ENCODE measurements at places on chromosomes 2 and 18. TPM values are rescaled to one million over a fixed set of nuclear protein-coding genes. Genes with fewer than 3 reads are reported as not detected.

RBM43 gene
- polyA plus RNA-seq, result 13.3 TPM

IRS1 gene
- 23.8 TPM for polyA plus RNA-seq

IL18RAP gene
- polyA plus RNA-seq, result 0.08 TPM

RTP5 gene
- polyA plus RNA-seq, result not detected

OR6B2 gene
- not detected for polyA plus RNA-seq

ITPRID2 gene
- polyA plus RNA-seq, result 54.2 TPM

DCDC2C gene
- polyA plus RNA-seq, result 0.32 TPM

IL36RN gene
- polyA plus RNA-seq, result not detected

CCDC141 gene
- 52.3 TPM for polyA plus RNA-seq

- no peak for DNase-seq
Observed at GRCh38 chr2:134706587-134707329, 12.0 kb downstream of the TMEM163 start.

DNA sequence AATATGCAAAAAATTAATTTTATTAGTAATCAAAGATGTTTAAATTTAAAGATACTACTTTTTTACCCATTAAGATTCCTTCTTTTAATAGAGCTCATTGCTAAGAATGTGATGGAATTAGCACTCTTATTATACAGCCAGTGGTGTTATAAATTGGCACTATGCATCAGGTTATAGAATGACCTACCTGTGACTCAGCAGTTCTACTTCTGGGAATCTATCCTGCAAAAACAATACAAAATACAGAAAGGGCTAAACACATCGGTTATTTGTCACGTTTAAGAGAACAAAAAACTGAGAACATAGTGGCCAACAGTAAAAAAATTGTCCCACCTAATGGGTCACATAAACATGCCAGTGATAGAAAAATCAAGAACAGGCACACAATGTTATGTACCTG, 9.4 kb upstream of the ADD2 start:
- DNase-seq, result no peak

- DNase-seq, result no peak
Observed at GRCh38 chr2:127208313-127208712, 11.8 kb downstream of the CYP27C1 start.

- DNase-seq, result peak; percentile 34
Observed at GRCh38 chr2:128389388-128390086, 70.9 kb upstream of the HS6ST1 start.

GRCh38 chr2:46935071-46935470, 19.5 kb upstream of the MCFD2 start:
- DNase-seq, result no peak

- DNase-seq, result no peak
Observed at GRCh38 chr18:76370686-76371085, 124.4 kb downstream of the ZNF516 start.

GRCh38 chr18:21453511-21453901, 147.0 kb downstream of the ESCO1 start:
- no peak for DNase-seq

GRCh38 chr2:228600265-228600664, 418.8 kb upstream of the SPHKAP start:
- DNase-seq, result no peak

GRCh38 chr2:149033716-149034115, 4.8 kb upstream of the LYPD6B start:
- DNase-seq, result no peak

GRCh38 chr2:56008661-56009431, 85.3 kb upstream of the EFEMP1 start:
- peak; percentile 84 for DNase-seq

- DNase-seq, result no peak
Observed at GRCh38 chr2:175004730-175004979, 526 bp downstream of the CHN1 start.

- no peak for DNase-seq
Observed at GRCh38 chr2:215982465-215982875, 30.9 kb downstream of the MREG start.

GRCh38 chr2:202723746-202724145, 89.0 kb downstream of the FAM117B start:
- DNase-seq, result no peak

DNA sequence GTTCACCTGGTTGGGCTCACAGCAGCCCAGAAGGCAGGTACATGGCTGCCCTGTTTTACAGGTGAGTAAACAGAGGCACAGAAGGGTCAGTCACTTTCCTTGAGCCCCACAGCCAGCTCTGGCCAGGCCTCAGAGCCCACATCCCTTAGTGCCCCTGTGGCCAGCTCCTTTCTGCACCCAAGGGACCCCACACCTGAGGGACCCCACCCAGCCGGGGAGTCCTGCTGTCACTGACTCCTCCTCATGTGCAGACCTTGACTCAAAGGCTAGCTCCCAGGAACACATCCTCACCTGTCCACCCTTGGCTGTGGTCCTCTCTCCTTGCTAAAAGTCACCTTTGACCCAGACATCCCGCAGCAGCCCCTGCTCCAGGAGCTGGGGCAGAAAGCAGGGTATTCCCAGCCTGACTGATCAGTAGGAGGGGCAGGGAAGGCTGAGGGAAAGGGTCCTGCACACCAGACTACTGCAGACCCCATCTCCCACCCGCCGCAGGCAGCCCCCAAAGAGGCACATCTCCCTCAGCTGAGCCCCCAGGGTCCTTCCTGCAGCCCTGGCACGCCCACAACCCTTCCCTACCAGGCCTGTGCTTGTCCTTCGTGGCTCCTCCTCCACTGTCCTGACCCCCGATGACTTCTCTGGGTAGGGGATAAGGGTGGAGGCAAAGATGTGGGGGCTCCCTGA, 9.8 kb upstream of the ARHGEF4 start:
- DNase-seq, result no peak

- DNase-seq, result no peak
Observed at GRCh38 chr2:29946505-29946904, 25.1 kb upstream of the ALK start.

DNA sequence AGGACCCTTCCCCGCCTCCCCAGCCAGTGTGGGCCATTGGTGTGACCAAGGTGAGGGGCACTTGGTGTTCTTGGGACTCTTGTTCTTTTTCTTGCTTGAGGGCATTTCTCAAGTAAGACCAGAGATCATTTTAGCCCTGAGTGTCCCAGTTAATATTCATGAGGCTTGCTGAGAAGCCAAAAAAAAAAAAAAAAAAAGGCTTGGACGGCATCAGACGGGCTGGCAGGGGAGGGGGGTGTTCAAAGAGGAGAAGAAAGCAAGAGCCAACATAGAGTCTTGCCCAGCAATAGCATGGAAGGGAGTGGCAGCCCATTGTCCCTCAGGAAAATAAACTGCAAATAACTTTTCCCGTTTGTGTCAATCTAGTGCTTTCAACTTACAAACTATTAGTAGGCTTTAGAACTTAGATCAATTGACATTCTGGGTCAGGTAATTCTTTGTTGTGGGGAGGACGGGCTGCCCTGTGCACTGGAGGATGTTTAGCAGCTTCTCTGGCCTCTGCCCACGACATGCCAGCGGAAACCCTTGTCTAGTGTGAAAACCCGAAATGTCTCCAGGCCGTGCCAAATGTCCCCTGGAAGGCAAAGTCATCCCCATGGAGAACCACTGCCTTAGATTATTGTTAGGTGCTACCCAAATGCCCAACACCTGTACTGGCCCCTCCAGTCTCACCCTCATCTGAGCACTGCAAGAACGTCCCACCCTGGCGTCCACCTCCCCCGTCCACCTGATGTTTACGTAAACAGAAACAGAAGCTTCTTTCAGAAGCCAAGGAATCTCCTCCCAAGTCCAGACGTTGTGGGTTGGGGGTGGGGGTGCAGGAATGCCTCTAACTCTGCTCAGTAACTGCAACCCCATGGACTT, 163.4 kb downstream of the BCL2 start:
- no peak for DNase-seq

GRCh38 chr2:74025971-74026612, 41.4 kb downstream of the TET3 start:
- DNase-seq, result no peak

- DNase-seq, result no peak
Observed at GRCh38 chr2:237715459-237715947, 83.1 kb upstream of the RBM44 start.

DNA sequence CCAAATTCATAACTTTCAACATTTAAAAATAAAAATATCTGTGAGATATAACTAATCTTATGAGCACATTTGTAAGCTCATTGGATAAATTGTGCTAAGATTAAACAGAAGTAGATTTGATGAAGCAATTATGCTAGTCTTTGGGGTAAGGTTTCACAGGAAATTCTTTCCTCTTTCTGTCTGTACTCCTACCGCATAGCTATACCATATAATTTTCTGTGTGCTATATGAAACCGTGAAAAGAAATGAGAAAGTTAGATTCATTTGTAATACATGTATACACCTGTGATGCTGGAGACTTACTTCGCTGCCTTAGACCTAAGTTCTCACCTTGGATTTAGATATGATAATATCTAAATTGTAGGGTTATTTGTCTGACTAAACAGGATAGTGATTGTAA, 184.7 kb downstream of the PPP1R1C start:
- no peak for DNase-seq

DNA sequence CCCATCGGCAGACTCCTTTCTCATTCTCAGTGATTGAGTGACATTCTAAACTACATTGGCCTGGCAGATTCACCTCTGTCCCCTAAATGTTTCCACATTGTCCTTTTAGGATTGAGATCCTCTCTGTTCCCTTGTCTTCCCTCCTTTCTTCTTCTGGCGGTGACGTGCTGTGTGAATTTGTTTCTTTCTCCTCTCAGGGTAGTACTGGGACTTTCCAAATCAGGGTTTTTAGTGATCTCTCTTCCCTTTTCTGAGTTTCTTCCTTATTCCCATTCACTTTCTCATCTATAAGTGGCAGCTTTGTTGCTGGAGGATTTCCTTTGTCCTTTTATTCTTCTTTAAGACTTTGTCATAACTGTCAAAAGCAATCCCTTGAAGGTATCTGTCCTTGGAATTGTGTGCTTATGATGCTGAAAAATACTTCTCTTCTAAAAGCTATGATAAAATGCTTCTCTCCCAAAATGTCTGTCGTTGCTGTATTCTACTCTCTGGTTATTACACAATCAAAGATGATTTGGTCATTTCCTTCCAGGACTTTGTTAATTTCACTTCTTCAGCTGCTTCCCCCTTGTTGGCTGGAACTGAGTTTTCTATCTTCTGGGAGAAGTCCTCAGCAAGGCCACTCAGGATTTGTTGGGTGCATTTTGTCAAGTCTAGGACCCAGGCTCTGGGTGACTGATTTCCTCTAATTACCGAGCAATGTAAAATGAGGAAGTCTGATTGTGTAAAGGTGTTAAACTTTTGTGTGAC, 4.9 kb upstream of the IL1B start:
- no peak for DNase-seq

DNA sequence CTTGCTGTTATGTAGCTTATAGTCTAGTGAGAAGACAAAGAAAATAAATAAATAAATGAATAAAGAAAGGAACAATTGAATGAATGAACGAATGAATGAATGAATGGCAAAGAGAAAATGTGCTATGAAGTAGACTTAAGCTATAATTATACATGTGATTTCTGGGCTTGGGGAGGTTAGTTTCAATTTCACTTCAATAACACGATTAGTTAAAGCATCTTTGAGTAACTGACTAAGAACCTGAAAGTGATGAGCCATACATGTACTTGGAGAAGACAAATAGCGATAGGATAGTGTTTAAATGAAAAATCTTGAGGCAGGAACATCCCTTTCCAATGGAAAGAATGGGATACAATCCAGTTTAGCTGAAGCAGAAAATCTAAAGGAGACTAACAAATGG, 593.1 kb upstream of the LRRTM4 start:
- no peak for DNase-seq

DNA sequence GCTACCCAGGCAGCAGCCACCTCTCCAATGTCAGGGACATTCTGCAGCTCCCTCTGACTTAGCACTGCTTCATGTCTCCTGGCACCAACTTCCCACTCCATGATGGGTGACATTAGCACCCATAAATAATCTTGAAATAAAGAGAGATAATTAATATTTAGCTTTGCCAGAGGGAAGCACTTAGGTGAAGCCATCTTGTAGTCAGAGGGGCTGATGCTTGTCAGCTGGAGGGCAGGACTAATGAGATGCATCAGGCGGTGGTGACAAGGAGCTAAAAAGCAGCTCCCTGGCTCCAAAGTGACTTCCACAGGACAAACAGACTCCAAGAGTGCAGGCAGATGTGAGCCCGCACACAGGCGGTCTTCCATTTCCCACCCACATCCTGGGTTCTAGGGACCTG, 153.0 kb upstream of the ID2 start:
- DNase-seq, result no peak

GRCh38 chr2:216897561-216898203, 37.8 kb upstream of the TNP1 start:
- no peak for DNase-seq

DNA sequence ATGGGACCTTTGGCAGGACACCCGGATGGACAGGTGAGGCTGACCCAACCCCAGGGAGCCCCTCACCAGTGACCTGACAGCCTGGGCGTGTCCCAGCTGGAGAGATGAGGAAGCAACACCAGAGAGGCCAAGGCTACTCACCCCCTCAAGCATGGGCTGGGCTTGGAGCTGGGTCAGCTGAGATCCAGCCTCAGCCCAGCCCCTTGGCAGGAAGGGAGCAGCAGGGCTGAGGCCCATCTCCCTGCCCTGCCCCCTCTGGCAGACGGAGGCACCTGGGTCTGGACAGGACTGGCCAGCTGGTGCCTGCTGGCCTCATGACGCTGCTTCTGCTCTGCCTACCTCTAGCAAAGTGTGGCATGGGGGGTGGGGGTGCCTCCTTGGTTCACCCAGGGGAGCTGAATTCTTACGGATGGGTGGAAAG, 37.8 kb downstream of the HS6ST1 start:
- no peak for DNase-seq

GRCh38 chr2:174344716-174345461, 10.1 kb downstream of the SP9 start:
- no peak for DNase-seq

- no peak for DNase-seq
Observed at GRCh38 chr2:32742376-32742775, 114.5 kb downstream of the TTC27 start.
